Stimulated activated CD4-positive, alpha-beta T cell treated with anti-CD3 and anti-CD28 coated beads, Interleukin-12 subunit alpha, Interleukin-12 subunit beta, amount 100 ng/mL, for 24 hours (primary cell): ENCODE measurements at places on chromosomes 4 and X.

- no peak for DNase-seq
These were observed 23.2 kb upstream of the PIGA start for GRCh38 chrX:15358533-15358932.

DNA sequence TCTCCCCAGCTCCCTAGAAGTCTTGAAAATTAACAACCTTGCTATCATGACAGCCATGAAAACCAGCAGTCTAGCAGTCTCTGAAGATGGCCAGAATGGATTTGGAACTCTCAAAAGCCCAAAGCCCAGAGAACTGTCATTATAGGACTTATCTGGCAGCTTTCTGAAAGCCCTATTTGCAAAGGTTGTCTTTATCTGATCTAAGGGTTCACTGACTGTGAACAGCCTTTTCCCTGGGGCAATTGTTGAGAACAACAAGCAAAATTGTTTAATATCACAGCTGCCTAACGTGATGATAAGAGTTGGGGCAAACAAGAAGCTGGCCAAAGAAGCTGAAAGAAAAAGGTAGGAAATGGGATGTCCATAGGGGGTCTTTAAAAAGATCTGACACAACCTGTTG, 20.9 kb upstream of the KLHL8 start:
- DNase-seq: no peak

DNA sequence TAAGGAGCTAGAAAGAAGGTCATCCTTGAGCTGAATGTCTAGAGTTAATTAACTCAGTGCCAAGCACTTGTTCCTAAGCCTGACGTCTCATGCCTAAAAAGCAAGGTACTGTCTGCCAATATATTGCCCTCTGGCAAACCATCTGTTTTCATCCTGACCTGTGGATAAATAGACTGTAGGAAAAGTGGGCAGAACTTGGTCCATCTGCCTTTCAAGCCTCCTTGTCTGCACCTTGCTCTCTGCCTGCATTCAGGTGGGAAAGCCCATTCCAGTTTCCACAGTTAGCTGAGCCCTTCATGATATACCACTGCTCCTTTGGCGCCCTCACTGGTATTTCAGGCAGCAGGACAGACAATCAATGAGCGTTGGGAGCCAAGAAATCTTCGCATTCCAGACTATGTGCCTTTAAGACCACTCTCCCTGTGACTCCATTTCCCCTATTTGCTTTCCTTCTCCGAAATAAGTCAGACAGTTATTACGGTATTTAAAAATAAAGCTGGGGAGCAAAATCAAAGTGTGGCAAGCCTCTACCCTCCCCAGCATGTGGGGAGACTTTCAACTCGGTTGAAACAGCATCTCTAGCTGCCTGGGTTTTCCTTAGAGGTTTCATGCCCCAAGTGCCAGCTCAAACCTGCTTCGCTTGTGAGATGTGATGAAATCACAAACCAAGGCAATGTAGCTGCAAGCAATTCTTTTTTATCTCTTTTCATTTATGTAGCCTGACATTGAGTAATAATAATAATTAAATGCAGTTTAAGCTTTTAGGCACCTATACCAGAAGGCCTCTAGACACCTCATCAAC, 2.5 kb upstream of the CCDC149 start:
- DNase-seq: no peak

GRCh38 chrX:112672788-112673560, 6.8 kb downstream of the LHFPL1 start:
- DNase-seq: no peak

- DNase-seq: no peak
These were observed 239.1 kb downstream of the EVC2 start for GRCh38 chr4:5469151-5469775.
